Erythroblast (primary cell): ENCODE measurements at places on chromosomes 5 and 9.

DNA sequence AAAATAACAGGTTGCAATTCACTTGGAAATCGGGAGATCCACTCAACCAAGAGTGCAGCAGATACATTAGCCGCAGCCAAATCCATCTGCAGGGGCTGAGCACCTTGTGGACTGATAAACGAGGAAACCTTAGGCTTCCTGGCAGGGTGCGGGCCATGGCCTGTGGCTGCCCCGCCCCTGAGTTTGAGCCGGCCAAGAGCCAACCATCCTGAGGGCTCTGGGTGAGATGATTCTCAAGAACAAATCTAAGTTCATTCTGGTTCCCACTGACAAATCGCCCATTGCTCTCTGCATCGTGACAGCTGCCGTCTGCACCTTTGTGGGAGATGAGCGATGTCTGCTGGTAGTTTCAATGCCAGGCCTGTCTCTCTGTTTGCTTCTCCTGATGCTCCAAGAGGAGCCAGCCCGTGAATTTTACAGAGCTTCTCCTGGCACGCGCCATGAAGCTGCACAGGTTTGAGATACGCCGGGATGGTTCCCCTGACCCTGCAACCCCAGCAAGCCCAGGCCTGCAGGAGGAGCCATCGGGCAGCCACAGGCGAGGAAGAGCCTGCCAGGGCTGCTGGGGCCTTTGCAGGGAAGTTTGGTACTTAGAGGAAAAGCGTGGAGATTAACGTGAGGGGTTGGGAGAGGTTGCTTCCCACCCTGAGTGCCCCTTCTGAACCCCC lies 154.0 kb downstream of the OLFM1 start:
- DNase-seq = no peak

- no peak for DNase-seq
These were observed 679.8 kb downstream of the CETN3 start for GRCh38 chr5:89729623-89730301.

- DNase-seq = no peak
These were observed 25.7 kb upstream of the DAB2 start for GRCh38 chr5:39450487-39450886.

DNA sequence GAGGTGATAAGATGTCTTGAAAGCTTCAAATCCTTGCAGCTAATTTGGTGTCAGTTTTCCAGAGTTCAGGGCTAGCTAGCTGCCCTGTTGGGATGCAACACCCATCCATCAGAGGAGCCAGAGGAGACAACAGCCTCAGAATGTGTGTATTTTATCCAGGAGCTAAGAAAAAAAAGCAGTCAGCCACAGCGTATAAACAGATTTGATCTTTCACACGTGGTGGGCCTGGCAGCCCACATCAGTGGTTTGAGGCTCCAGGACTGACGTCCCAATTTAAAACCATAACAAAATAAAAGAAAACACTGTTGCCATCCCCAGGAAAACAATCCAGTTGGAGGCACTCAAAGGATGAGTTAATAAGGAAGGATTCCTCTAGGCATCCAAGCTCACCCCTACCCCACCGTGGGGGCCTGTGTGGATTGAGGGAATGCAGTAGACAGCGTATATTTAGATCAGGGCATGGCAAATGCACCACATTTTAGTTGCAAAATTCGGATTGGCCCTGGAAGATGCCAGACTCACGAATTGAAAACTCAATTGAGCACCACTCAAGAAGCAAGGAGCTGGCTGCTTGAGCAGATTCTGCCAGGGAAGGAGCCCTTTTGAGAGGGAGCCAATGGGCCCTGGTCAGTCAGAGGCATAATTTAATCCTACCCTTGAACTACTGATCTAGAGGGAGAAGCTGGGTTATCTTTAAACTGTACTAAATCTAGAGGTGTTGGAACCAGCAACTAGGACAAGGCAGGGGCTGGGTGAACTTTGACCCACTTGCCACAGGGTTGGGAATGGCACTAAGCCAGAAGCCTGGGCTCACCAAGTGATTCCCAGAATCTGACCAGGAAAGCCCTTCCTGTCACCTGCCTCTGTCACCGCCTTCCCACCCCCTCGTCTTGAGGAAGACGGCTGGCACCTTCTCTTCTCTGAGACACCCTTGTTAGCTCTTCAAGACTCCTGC lies 17.5 kb downstream of the ADRA1B start:
- no peak for DNase-seq

DNA sequence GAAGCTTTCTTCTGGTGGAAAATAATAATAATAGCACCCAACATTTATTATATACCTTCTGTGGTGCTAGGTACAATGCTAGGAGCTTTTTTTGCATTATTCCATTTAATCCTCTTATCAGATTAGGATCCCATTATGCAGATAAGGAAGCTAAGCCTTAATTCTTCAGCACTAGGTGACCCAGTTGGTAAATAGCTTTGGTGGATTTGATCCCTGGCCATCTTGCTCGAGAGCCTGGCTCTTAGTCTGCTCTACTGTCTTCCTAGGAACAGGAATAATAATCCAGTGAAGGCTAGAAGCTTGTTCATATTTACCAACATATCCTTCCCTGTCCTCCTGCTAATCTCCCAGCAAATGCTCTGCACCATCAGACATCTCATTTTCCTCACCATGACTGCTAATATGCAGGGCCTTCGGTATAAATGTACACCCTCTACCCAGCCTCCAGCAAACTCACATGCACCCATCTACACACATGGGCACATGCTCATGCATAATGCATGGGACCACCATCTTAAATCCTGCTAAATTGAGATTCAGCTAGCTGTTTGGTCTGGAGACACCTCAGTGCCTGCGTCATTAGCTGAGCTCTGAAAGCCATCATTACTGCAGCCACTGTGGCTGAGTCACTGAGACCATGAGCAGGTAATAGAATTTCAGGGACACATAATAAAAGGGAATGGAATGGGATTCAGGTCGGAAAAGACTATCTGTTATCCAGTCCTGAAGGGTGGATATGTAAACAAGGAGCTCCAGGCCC lies 87.5 kb downstream of the TRIM32 start:
- no peak for DNase-seq

DNA sequence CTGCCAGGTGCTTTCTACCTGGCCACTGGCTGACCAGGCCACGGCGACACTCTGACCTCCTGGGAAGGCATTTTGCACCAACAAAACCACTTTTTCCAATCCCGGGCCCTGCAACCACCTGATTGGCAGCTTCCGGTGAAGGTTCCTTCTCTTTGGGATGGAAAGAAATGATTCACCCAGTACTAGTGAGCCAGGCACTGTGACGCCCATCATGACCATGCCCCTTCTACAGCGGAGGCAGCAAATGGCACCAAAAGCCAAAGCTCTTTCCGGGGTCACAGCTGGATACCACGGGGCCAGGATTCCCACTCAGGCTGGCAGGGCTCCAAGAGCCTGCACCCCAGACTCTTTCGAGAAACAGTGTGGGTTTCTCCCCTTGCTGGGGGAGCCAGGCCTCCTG lies 4.7 kb downstream of the NOTCH1 start:
- no peak for DNase-seq

GRCh38 chr5:53965459-53965858 lies 344.9 kb downstream of the ARL15 start:
- no peak for DNase-seq

DNA sequence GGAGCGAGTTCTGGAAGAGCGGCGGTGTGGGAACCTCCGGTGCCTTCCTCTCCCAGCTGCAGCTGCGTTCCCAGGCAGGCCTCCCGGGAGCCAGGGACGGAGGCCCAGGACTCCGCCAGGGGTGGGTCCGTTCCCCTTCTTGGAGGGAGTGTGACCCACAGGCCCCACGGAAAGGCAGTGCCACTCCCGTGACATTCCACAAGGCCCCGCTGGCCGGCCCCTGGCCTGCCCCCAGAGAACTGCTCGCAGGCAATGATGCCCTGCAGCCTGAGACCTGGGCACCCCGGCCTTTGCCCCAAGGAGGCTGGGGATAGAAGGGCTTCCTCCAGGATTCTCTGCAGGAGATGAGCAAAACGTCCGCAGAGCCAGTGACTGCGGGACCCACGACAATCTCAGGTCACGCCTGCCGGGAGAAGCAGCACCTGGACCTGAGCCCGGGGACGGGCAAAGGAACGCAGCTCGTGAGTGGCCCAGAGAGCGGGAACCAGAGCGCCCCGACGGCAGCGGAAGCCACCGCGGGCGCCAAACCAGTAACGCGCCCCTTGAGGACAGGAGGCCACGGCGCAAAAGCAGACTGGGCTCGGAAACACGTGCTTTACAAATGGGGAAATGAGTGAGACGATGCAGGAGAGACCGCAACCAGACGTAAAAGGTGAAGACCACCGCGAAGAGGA lies 9.3 kb downstream of the OBP2B start:
- DNase-seq = peak; percentile 59

DNA sequence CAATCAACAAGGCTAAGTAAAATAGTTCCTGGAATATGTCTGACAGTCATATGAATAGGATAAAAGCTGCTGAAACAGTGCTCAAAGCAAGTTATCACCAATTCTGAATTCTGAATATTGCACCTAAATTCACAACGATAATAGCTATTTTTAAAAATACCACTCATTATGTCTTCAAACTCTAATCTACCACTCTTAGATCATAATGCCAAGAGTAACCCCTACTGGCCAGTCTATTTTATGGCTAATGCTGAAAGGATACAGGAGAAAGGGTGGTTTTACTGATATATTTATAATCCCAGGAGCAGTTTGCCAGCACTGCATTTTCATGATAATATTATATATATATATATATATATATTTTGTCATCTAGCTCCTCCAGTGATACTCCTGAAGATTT lies 232.8 kb downstream of the PDE4D start:
- peak; percentile 49 for DNase-seq

DNA sequence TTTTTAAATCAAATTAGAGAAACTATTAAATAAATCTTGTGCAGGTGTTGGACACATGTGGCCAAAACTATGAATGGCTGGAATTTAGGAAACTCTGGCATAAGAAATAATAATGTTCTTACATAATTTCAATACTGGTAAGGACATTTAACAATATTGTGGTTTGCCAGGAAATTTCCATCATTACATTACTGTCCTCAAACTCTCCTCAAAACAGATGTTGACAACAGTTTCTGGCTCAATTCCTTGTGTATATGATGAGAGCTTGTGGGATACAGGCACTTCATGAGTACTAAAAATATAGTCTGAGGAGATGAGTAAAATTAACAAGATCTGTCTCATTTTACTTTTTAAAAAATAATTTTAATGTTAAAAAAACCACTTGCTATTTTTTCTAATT lies 27.9 kb downstream of the MCTP1 start:
- DNase-seq = no peak

DNA sequence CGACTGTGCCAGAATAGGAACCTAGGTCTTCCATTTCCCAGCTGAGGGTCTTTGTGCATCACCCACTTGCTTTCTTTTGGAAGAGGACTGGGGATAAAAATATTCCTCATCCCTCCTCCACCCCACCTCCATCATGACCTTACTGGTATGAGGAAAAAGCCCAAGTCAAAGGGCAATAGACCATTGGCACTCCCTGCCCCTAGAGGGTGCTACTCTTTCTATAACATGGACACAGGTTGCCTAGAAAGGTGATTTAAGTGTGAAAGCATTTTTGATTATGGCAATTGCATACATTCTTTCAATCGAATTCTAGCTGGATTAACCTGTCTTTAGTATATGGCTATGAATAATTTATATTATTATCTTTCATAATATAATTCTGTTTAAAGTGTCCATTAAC lies 22.8 kb upstream of the ZNF618 start:
- no peak for DNase-seq

- peak; percentile 6 for DNase-seq
These were observed 333.7 kb downstream of the ELAVL2 start for GRCh38 chr9:23492126-23493002.

- no peak for DNase-seq
These were observed 297.1 kb downstream of the GADD45G start for GRCh38 chr9:89901920-89902319.

- peak; percentile 63 for DNase-seq
These were observed 2.1 kb downstream of the EDIL3 start for GRCh38 chr5:84382363-84383295.

DNA sequence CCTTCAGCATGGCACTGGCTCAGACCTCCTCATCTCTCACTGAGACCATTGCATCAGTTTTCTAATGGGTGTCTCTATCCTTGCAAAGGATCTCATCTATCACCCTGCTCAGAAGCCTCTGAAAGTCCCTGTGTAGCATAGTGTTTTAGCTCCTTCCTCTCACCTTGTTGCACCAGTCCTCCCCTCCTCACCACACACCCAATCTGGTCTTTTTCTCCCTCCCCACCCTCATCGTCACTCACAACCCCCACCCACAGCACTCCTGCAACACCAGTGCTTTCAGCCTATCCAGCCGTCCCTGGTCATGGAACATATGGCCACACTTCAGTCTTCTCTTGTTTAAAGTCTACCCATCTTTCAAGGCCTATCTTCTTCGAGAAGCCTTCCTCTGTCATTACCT lies 74.5 kb downstream of the ANGPTL2 start:
- no peak for DNase-seq

DNA sequence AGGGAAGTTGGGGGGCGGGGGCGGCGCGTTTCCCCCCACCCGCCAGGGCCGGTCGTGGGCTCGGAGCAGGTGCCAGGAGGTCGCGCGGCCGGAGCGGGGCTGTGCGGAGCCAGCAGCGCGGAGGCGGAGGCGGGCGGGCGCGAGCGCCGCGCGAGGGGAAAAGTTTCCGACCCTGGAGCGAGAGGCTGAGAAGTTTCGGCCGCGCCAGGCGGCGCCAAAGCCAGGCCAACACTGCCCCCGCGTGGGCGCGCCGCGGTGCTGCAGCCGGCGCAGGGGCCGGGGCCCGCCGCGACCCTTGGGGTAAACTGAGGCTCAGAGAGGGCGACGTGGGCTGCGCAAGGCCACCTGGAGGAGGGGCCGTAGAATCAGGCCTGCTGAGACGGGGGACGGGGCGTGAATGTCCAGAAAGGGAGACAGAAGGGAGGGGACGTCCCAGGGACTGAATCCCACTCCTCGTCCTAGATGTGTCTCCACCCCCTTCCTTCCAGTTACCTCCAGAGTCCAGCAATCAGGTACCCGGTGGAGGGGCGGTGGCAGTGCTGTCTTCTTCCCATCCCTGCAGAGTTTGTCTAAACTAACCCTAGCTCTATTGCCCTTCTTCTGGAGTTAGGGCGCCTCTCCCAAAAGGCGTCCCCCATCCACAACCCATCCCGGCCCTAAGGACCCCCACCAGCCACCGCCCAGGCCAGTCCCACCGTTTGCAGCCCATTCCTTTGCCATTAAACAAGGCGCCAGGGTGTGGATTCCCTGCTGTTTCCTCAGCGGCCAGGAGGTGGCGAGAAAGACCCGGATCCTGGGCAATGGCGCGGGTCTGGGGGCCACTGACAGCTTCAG lies 10.2 kb downstream of the C9orf50 start:
- peak; percentile 55 for DNase-seq

DNA sequence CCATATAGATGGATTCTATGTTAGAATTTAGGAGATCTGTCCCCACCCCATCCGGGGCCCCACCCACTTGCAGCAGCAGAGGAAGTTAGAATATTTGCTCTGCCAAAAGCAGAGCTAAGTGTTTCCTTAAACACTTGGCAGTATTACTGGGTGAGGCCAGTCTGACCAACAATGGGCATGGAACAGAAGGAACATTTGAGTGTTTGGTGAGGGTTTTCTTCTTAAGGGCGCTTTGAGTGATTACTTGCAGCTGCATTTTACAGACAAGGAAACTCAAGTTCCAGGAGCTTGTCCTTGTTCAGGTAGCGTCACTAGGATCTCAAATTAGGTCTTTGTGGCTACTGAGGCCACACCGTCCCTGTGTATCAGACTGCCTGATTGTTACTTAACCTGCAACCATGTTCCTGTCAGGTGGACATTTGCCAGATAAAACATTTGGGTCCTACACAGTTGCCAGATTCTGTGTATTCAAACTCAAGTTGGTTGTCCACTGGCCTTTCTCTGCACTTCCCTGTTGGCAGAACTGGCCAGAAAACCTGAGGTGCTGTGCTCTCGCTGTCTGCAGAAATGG lies 59.3 kb downstream of the SLC46A2 start:
- no peak for DNase-seq

- DNase-seq = no peak
These were observed 47.3 kb downstream of the SEC61B start for GRCh38 chr9:99269416-99269815.

- no peak for DNase-seq
These were observed 49.4 kb upstream of the SLC25A51 start for GRCh38 chr9:37953206-37953774.
